ENCODE measurements at places on chromosomes 2 and 18.
A peak's percentile ranks its signal among the peaks of the same experiment; 100 is the strongest.

- DNase-seq: no peak
These were observed 7.4 kb downstream of the TWIST2 start for GRCh38 chr2:238855299-238855698.

GRCh38 chr18:49169037-49169521 is 218.3 kb upstream of the SMAD7 start:
- no peak for DNase-seq

- DNase-seq: peak; percentile 75
These were observed 392.1 kb upstream of the HS6ST1 start for GRCh38 chr2:128710729-128711128.

GRCh38 chr2:6921321-6921922 is 4.2 kb downstream of the RNF144A start:
- no peak for DNase-seq

DNA sequence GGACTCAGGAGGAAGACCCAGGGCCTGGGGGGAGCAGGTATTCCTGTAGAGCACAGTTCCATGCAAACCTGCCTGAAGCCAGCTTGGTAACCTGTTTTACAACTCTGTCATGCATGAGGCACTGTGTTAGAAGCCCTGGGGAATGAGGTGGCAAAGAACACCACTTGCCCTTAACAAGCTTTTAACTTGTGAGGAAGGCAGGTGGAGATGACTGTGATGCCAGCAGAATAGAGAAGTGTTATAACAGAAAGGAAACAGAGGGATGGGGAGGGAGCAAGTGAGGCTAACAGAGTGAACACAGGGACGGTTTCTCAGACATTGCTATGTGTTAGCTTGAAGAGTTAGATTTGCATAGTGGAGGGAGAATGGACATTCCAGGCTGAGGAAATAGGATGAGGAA is 11.5 kb upstream of the IL1A start:
- peak; percentile 20 for DNase-seq

DNA sequence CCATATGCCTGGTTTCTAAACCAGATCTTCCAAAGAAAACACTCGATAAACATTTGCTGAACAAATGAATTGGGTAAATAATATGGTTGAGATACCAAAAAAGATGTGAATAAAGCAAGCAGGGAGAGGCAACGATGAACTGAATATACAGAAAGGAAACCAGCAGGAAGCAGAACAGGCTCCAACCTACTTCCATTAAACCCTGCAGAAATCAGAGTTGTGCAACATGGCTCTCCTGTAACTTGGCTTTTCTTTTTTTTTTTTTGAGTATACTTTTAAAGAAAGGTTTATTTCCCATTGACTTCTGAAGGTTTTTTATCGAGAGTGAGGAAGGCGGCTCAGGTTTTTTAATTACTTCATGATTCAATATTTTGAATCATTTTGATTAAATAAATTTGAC is 23.5 kb downstream of the ITSN2 start:
- DNase-seq: peak; percentile 36

DNA sequence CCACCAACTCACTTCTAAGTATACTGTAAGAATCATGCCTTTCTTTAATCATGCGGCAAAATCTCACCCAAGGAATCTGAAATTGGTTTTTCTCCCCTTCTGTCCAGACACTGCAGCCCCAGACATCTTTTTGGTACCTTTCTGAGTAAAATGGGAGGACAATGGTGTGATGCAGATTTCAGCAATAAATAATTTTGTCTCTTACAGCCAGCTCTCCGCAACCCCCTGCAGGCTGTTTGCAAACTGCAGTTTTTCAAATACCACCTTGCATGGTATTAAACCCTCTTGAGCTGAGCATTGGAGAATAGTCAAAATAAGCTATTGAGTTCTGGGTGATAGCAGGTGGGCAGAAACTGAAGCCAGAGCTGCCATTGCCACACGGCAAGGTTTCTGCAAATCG is 32.2 kb downstream of the GPR39 start:
- DNase-seq: peak; percentile 20

- no peak for DNase-seq
These were observed 1.9 kb downstream of the LIMS2 start for GRCh38 chr2:127673291-127674069.

DNA sequence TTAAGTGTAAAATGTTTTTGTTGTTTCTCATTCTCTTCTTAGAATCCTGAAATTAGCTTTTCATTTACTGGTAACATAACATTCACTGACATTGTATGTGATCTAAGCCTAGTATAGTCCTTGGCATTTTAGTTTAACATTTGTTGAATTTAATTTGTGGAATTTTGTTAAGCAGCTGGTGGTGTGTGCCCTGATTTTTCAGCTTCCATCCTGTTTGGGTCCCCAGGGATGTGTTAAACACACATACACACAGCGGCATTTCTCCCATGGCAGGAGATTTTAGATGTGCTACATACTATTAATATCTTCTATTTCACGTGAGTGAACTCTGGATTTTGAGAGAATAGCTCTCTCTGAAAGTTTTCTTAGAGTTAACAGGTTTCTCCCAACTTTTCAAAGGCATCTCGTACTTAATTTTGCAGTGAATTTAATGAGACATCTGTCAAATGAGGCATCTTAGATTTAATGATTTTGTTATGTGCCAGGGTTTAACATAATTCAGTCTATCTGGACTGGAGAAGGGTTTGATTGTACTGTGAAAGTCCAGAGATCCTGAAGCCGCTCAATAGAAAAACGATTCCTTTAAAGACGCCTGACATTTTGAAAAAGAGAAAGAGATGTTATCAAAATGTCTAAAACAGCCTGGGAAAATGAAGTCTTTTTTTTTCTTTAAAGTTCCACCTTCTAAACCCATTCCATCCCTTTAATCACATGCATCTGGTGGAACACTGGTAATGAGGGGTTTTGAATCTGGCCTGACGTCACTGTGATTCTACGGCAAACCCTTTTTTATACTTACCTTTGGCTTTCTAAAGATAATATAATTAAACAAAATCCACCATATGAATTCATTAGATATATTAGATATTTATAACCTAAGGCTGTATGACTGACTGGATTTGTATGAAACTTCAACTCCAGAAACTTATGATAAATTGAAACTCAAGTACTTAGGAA is 6.8 kb downstream of the PHLPP1 start:
- no peak for DNase-seq

DNA sequence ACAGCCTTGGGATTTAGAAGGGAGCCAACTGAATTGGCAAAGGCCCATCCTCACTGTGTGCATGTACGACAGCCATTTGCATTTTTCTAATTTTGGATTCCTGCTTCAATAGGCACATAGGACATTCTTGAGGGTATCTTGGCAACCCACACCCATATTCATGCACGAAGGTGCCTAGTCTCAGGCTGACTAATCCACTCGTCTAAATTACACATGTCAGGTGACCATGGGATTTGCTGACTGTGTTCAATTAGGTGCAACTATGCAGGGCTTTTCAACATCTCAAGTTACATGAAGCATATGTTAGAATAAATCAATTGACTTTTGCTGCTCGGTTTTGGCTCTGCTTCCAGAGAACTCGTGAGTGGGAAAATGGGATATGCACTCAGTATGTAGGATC is 249.7 kb downstream of the SP3 start:
- DNase-seq: no peak

DNA sequence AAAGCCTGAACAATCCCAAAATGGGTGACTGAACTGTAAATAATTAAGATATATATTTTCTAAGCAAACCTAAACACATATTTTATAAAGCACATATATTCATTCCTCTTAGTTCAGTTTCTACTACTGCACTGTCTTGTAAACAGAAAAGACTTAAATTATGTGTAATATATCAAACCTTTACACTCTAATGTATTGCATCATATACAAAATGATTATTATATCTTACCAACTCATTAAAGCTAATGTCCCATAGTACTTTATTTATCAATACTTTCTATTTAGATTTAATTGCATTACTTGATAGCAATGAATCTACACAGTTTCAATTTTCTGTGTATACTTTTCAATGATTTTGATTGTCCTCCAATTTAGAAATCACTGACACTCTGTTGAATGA is 111.0 kb downstream of the TMEM247 start:
- no peak for DNase-seq

- no peak for DNase-seq
These were observed 78.1 kb downstream of the PIEZO2 start for GRCh38 chr18:11071300-11071699.

DNA sequence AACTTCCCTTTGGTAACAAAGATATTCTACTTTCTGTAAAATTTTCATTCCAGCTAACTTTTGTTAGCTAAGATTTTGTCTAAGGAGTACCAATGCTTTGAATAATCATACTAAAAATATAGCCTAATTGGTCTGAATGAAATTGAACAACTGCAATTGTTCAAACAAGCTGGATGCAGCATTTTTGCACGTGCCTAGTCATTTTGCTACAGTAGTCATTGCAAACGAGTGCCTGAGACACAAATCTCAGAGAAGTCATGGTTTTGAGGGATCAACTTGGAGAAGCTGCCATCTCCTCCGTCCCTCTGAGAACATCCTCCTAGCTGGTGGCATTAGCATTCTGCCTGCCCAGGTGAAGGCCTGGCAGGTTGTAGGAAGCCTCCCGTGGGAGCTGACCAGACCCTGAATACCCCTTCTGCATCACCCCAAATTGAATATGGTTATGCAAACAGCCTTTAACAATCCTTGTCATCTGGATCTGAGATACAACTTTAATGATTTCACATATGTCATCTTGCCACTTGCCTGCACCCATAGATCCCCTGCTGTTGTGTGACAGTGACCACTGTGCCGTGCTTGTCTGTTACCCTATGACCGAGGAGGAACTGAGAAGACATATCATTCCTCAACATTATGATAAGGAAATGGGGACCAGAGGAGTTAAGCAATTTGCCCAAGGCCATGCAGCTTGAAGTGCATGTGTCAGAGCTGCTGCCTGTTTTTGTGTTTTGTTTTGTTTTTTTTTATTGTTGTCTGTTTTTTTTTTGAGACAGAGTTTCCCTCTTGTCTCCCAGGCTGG is 29.1 kb upstream of the MGAT4A start:
- DNase-seq: peak; percentile 89

DNA sequence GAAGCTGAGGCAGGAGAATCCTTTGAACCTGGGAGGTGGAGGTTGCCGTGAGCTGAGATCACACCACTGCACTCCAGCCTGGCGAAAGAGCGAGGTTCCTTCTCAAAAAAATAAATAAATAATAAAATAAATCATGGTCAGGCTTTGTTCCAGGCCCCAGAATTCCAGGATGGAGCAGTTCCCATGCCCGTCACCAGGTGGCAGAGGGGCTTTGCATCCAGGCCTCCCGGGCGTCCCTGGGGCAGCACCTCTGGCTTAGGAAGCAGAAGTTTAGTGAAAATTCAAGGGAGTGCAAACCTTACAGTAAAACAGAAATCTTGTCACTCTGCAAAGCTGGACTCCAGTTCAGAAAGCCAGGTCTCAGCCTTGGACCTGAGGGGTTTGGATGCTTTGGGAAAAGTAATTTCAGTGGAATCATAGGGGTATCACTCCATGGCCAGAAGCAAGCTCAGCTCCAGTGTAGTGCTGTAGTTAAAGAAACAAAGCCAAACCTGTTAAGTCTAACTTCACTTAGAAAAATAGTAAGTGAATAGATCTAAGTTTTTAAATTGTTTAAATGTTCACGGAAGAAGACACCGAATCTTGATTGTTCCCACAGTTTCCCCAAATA is 512.7 kb downstream of the CMPK2 start:
- DNase-seq: peak; percentile 2

- DNase-seq: no peak
These were observed 475.7 kb downstream of the DCC start for GRCh38 chr18:52815651-52816050.

DNA sequence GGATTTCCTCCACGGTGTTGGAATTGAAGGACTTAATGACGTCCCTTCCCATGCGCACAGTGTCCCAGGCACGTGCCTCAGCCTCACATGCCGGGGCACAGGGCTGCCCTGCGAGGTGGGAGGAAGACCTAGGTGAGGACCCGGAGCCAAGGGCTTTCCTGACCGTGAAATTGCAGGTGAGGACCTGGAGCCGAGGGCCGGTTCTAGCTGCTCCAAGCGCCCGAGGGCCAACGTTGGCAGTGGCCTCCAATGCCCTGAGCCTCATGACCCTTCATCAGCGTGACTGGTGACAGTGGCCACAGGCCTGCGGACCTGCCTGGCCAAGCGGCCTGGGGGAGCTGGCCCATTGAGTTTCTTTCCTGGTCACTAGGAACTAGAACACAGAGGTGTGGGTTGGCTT is 338.2 kb upstream of the MYT1L start:
- DNase-seq: no peak

DNA sequence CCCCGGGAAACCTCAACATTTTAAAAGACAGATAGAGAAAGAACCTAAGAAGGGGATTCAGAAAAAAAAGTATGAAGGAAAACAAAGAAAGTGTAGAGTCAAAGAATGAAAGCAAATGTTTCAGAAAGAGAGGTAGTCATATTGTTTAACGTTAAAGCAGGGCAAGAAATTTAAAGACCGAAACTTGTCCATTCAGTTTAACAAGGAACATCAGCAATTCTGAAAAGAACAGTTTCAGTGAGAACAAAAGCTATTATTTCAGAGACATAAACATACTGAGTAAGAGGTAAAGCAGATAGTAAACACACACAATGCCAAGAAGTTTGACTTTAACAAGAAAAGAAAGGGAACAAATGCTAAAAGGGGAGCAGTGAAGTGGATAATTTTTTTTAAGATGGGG is 41.1 kb downstream of the MBD2 start:
- DNase-seq: no peak

GRCh38 chr2:84931384-84931821 is 25.9 kb downstream of the TMSB10 start:
- DNase-seq: no peak

GRCh38 chr2:199469514-199470360 is 12.0 kb upstream of the SATB2 start:
- no peak for DNase-seq

DNA sequence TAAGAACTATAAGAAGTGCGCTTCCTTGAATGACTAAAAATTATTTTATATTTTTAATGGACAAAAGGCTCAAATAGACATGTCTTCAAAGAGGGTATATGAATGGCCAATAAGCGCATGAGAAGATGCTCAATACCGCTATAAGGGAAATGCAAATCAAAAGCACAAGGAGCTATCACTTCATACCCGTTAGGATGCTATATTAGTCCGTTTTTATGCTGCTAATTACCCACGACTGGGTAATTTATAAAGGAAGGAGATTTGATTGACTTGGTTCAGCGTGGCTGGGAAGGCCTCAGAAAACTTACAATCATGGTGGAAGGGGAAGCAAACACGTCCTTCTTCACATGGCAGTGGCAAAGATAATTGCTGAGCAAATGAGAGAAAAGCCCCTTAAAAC is 20.5 kb upstream of the PPP4R1 start:
- DNase-seq: no peak

GRCh38 chr18:28176948-28177827 is at the start of gene CDH2:
CDH2 (minus strand) TSS chr18:28177130; CDS start chr18:28177022, 108 bp downstream.
- DNase-seq: no peak

GRCh38 chr2:226407135-226407534 is 392.5 kb downstream of the IRS1 start:
- DNase-seq: no peak

DNA sequence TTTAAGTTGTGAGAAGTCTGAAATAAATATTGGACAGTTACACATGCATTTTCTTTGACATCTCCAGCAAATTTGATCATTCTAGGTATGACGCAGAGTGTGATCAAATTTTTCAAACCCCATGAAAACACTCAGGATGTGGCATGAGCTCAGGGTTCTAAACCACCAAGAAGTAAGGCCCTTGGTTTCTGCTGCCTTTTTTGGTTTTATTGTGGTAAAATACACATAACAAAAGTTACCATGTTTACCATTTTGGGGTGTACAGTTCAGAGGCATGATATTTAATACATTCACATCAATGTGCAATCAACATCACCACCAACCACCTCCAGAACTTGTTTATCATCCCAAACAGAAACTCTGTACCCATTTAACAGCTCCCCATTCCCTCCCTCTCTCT is 64.3 kb upstream of the TTN start:
- no peak for DNase-seq
